ENCODE measurements at places on chromosomes 11 and 22.

DNA sequence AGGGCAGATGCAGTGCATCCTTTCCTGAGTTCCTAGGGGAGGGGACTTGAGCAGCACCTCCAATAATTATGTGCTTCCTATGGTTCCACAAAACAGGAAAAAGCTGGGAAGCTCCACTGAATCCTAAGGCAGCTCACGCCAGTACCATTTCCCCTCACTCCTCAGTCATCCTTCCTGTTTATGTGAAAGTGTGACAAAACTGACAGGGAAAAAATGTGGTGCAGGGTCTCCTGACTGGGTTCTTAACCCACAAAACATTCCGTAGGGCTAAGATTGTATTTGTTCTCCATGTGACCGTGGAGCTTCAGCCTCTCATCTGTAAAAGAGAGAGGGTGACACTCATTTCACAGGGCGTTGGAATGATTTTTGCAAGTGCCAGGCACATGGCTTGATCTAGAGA lies 12.2 kb upstream of the LYVE1 start:
- DNase-seq, result no peak

DNA sequence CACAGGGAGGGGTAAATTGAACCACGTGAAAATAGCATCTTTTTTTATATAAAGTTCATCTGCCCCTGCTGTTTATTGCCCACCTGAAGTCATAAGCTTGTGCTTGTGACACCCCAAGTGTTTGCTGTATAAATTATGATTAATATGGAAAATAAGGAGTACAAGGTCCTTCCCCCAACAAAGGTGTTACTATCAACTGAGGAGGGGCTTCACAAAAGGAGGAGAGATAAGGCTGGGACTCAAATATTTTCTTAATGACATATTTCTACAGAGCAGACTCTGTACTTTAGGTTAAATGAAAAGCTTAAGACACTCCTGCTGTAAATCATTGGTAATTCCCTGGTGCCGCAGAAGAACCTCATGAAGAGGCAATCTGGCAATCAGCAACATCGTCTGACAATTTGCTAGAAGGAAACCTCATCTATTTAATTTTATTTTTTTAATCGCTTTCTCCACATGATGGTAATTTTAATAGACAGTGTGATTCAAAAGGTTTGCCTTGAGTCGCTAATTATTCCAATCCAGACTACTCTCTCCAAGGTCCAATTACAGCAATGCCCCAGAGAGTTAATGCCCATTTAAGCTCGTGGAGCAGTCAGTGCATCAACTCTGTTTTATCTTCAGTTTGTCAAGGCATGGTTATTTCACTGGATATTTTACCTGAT lies 1432.4 kb downstream of the FAM181B start:
- no peak for DNase-seq

DNA sequence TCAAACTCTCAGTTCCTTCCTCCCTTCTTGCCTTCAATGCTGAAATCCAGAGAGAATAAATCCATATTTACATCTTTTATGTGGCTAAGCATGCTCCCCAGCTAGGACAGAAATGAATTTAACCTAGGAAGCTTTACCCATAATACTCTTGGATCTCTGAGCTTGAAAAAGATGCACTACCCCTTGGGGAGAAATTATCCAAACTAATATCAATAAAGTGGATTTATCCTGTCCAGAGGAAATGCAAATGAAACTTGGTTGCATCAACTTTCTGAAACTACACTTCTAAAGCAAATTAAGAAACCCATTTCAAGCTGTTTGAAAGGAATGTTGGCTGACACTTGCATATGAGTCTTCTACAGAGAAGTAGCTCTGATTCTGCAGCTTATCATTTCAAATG lies 347.9 kb downstream of the TTC28 start:
- DNase-seq, result no peak

DNA sequence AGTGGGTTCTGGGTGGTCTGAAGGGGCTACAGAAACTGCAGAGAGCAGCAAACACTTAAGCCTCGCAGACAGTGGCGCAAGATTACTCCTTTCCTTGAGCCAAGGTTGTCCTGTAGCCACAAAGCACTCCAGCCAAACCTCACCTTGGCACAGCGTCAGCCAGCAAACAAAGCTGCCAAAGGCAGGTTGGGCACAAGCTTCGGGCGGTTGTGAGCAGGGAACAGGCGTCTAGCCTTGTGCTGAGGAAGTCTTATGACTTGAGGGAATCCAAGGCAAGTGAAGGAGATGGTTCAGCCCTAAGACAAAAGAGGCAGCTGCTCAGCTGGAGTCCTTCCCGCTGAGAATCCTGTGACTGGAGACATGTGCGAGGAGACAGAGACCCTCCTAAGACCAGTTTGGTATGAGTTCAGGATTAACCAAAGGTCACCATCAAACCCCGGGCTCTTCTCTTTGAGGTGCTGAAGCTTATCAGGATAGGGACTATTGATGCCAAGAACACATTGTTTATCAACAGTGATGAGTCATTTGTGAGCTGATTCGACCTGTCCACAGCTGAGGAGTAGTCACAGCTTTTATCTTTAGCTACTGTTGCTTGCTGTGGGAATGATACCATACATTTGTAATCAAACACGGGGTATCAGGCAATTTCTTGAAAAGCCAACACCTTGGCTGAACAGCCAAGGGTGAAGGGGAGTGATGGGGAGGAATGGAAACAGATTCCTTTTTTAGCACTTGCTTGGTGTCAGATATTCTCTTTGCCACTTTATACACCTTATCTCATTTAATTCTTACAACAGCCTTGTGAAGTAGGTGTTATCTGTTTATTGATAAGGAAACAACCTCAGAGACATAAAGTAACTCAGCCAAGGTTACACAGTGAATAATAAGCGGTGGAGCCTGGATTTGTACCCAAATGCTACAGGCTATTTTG lies 4.6 kb downstream of the ADM start:
- DNase-seq, result no peak

- DNase-seq, result no peak
Observed at GRCh38 chr22:41242396-41243117, 1.8 kb upstream of the CHADL start.

DNA sequence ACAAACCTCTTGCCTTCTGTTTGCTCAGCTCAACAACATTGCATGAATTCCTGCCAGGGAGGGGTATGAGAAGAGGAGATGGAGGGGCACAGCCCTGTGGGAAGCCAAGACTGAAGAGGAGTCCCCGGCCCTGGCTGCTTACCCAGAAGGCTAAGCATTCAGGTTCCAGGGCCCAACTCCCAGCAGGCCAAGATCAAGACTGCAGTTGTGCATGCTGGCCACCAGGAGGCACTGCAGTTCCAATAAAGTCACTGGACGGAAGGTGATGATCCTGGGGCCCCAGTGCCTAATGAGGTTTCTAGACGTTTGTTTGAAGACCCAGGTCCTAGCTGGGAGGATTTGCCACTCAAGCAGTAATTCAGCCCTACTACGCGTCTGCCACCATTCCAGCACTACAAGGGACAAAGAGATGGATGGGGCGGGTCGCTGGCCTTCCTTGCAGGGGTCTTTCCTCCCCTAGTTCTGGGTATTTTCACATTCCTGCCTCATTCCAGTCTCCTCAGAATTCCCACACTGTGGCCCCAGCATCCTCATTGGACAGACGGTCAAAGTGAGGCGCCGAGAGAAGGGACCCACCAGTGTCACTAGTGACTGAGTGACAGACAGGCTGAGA lies 23.6 kb downstream of the ALX4 start:
- DNase-seq, result no peak

GRCh38 chr11:121534131-121535093 lies 81.6 kb upstream of the SORL1-AS1 start:
- no peak for DNase-seq

DNA sequence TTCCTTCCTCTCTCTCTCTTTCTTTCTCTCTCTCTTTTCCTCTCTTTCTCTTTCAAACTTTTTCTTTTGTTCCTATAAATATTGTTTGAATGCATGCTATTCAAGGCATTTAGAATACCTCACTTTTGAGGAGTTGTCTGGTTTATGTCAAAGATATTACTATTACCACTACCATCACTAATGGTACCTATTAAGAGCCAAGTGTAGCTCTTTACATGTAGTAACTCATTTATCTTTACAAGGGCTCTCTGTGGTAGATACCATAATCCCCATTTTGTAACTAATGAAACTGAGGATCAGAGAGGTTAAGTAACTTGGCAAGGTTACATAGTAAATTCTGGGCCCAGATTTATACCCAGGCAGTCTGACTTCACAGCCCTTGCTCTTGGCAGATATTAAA lies 116.0 kb downstream of the CSTPP1 start:
- DNase-seq, result no peak

- DNase-seq, result no peak
Observed at GRCh38 chr11:94725097-94725496, 43.1 kb upstream of the AMOTL1 start.

DNA sequence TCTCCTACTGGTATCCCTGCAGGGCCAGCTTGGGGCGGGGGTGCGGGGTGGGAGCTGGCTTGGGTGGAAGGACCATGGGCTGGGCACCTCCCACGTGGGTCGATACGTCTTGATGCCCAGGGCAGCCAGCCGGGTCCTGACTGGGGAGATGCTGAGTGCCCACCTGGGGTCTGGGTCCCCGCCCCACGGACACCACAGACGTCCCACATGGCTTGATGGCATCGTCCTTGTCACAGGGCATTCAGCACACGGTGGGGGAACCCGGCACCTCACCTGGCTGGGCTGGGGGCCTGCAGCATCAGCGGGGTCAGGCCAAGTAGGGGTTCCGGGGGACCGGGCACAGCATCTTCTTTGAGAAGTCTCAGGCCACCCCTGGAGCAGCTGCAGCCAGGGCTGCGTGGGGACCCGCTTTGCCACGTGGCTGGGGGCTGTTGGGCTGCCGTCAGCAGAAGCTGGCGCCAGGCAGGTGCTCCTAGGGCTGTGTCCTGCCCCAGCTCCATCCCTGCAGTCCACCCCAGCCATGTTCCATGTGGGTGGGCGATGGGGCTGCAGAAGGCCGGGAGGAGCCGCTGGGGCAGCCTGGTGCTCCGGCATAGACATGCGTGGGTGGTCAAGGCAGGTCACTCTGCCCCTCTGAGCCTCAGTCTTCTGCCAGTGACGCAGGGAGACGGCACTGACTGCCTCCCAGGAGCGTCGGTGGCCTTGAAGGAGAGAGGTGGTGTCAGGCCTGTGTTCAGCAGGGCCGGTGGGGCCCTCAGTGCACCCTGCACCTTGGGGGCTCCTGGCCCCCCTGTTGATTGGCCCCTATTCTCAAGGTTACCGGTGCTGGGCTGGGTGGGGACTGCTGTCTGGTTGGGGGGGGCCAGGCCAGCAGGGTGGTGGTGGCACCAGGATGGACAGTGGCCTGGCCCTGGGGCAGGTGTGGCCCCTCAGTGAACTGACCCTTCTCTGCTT lies 8.4 kb downstream of the SELENOO start:
- DNase-seq, result no peak

GRCh38 chr11:72758304-72758689 lies 6.1 kb upstream of the ARAP1 start:
- DNase-seq, result no peak

DNA sequence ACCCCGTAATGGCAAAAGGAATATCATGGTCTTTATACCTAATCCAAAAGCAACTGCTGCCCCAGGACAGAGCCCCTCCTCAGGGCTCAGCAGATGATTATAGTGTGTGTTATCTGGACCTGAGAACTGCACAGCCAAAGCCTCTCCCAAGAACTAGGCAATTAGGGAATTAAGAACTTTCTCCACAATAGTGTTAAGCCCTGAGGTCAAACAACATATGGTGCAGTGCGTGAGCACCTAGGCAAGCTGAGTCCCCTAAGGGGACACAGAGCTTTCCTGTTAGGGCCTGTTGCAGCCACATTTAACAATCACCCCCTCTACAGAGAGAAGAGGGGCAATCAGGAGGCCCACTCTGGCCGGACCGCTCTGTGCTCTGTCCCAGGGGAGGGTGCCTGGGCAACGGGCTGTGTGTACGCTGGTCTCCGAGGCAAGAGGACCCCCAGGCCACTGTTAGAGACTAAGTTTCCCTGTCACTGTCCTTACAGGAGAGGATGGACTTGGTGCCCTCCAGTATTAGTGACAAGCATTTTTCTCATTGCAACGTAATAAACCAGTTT lies 1.4 kb upstream of the KCNJ5 start:
- DNase-seq, result no peak

DNA sequence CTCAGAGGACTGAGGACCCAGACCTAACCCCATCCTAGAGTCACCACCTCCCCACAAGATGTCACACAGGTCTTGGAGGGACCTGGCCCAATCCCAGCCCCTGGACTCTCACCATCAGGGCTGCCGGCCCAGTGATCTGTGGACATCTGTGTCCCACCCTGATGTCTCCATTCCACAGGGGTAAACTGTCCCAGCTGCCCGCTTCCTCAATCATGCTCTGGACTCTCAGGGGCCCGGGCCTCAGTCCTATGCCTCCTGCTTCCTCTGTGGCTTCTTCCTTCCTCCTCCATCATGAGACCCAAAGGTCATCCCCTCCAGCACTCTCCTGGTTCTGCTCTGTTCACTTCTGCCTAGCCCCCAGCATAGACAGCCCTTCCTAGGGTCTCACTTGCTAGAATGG lies 32.2 kb downstream of the ARAP1 start:
- no peak for DNase-seq

GRCh38 chr11:96134602-96135001 lies 208.4 kb downstream of the MAML2 start:
- no peak for DNase-seq

- no peak for DNase-seq
Observed at GRCh38 chr11:65501472-65502273, 2.8 kb downstream of the MALAT1 start.

DNA sequence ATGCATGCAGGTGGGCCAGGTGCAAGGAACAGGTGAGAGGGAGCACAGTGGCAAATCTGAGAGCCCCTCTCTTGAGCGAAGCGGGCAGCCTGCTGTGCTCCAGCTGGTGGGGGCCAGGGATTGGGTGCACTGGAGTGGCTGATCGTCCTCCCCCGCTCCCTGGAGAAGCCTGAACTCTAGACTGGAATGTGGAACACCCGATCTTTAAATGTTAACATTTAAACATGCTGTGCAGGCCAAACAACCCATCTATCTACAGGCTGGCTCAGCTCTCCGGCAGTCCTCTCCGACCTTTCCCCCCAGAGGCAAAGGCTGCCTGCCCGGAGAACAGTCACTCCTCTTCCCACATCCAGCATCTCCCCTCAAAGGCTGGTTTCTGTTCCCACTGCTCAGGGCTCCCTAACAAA lies 5.1 kb downstream of the MRGPRF start:
- no peak for DNase-seq

GRCh38 chr11:45543808-45544422 lies 121.5 kb downstream of the CHST1 start:
- no peak for DNase-seq

- no peak for DNase-seq
Observed at GRCh38 chr11:122491509-122491908, 164.0 kb upstream of the UBASH3B start.

- DNase-seq, result no peak
Observed at GRCh38 chr11:12404436-12404835, 27.1 kb downstream of the PARVA start.

GRCh38 chr11:47620836-47621378 lies 21.5 kb downstream of the MTCH2 start:
- no peak for DNase-seq

- no peak for DNase-seq
Observed at GRCh38 chr11:60970369-60970774, 1.1 kb upstream of the CD6 start.
